Activated CD8-positive, alpha-beta memory T cell treated with anti-CD3 and anti-CD28 coated beads for 1 hour (primary cell): ENCODE measurements at places on chromosomes 5 and 9.

DNA sequence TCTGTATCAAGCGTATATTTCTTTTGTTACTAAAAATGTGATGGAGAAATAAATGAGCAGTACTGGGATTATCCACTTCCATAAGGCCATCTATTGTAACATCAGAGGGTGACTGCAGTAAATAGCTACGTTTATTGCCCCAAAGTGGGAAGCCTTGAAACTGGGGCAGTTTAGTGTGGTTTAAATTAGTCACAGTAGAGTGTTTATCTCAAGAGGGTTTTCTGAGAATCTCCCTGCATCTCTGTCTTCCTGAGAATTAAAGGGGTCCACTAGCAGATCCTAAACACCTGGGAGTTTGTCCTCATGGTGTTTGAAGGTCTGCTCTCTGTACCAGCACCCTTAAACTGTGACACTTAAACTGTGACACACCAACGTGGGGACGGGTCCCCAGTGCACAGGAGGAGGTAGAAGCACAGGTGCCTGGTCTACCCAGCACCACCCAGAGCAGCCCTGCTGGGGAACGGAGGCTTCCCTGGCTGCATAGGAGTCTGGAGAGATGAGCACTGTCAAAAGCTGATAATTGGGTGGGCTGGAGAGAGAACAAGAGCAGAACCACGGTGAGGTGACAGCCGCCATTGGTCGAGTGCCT lies 25.2 kb downstream of the PRRC2B start:
- DNase-seq: no peak

DNA sequence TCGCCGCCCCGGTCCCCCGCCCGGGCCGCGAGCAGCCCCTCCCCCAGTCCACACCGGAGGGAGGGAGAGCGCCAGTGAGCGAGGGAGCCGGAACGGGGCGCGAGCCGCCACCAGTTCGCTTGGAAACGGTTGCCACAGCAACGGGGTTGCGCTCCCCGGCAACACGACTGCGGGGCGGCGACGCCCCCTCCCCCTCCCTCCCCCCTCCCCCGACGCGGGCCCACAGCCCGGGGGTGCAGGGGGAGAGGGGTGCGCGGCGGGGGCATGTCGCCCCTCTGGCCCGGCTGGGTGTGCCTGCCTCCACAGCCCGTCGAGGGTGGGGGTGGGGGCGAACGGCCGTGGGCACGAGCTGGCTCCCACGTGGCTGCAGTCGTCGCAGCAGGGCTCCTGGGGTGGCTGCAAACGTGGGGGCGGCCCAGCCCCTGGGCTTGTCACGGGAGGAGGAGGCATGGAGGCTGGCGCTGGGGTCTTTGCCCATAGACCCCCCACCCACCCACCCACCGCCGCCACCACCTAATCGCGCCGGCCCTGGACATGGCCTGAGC lies 524 bp downstream of the PRR7 start:
- DNase-seq: no peak

DNA sequence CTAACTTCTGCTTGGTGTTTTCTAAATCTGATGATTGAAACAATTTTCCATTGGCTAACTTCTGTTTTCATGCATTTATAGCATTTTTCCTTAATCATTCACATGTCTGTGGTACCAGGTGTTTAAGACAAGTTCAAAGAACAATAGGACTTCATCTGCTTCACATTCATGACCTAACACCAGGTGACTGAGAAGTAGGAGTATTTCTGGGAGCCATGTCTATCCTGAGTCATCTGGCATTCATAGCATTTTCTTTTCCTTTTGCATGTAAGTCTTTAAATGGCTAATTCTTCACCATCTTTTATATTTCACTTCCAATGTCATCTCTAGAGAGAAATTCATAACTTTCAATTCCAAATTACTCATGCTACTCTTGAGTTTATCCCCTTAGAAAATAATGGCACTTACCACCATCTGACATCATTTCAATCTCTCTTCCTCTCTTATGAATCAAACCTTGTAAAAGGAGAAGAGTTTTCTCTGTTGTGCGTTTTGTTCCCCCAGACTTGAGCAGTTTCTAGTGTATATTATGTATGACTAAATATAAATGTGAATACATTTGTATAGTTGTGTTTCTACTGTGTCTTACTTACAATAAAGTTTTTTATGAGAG lies 1196.1 kb upstream of the CDH9 start:
- no peak for DNase-seq

DNA sequence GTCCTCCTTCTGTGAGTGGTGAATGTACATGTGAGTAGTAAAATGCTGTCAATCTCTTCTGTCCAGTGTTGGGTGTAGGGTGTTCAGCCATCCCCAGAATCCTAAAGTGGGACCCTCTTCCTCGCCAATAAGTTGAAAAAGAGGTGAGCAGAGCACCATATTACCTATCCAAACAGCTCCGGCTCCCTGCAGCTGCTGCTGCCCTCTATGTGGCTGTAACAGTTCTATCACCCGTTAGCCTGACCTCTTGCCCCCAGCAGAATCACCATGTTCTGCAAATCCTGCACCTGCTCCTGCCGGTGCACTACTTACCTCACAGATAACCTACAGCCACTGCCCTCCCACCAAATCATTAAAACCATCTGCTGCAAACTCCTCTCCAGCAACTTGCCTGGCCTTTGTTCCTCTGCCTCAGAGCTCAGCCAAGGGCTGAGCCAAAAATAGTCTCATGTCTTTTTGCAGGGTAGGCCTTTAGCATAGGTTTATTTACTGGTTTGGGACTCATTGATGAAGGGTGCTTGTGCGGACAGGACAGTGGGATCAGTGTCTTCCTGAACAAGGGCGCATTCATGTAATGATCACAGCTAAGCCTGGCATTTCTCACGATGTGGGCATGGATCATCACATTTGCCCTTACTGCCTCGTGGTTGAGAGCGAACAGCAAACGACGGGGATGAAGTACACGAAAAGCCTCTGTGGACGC lies 49.6 kb upstream of the CCL21 start:
- no peak for DNase-seq

GRCh38 chr5:115209279-115209678 lies 39.6 kb upstream of the TRIM36 start:
- no peak for DNase-seq

GRCh38 chr9:112599732-112600131 lies 113.1 kb downstream of the KIAA1958 start:
- no peak for DNase-seq

DNA sequence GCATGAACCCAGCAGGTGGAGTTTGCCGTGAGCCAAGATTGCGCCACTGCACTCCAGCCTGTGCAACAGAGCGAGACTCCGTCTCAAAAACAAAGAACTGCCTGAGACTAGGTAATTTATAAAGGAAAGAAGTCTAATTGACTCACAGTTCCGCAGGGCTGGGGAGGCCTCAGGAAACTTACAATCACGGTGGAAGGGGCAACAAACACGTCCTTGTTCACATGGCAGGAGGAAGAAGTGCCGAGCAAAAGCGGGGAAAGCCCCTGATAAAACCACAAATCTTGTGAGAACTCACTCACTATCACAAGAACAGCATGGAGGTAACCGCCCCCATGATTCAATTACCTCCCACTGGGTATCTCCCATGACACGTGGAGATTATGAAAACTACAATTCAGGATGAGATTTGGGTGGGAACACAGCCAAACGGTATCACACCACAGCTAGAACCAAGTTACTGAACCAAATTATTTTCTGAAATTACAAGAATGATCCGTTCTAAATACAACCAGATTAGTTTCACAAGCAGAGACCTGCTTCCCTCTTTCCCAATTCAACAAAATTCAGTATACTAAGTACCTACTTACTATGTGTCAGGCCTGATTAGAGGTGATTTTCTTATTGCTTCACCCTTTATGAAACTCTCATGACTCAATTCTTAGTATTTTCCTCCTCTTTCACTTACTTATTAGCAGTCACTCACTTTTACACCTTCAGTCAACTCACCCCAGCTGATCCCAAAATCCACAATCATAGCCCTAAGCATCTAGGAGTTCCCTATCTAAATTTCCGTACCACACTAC lies 8.4 kb downstream of the UBTD2 start:
- DNase-seq: no peak

- DNase-seq: no peak
Observed at GRCh38 chr5:147557876-147558745, 48.2 kb upstream of the DPYSL3 start.

- DNase-seq: no peak
Observed at GRCh38 chr9:12162181-12162815, 530.9 kb upstream of the TYRP1 start.

DNA sequence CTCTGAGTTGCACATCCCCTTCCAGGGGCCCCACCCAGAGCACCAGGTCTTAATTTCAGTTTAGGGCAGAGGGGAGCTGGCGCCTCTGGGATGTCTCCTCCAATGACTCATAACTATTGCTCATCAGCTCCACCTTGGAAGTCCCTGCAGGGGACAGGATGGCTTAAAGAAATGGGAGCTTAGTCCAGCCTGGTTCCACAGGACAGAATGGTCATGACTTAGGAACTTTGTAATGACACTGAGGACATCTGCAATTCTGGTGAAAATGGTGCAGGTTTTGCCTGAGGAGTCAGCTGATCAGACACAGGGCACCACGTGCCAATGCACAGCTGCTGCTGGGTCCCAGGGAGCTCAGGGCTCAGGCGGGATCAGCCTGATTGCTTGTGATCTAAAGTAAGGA lies 16.4 kb upstream of the PPP1R26 start:
- DNase-seq: no peak

- DNase-seq: no peak
Observed at GRCh38 chr9:78542491-78543181, 245.7 kb downstream of the PSAT1 start.

GRCh38 chr5:72505016-72505415 lies 2.2 kb downstream of the ZNF366 start:
- DNase-seq: no peak

- no peak for DNase-seq
Observed at GRCh38 chr5:36733183-36733582, 126.8 kb downstream of the SLC1A3 start.

DNA sequence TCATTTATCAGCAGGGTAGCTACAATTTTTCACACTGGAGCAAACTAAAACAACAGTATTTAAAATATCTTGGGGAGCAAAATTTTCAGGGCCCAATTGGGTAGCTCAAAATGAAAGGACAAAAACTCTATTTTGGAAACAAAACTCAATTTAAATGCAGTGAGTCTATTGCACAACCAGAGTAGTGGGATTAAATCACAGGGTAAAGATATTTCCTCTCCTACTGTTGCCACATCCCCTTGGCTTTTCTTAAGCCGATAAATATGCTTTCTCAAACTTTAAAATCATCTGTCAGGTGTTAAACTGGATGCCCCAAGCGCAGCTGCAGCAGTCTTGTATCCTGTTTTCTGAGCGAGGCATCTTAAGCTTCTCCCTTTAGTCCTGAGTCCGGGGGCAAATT lies 1474.3 kb upstream of the CDH9 start:
- no peak for DNase-seq

DNA sequence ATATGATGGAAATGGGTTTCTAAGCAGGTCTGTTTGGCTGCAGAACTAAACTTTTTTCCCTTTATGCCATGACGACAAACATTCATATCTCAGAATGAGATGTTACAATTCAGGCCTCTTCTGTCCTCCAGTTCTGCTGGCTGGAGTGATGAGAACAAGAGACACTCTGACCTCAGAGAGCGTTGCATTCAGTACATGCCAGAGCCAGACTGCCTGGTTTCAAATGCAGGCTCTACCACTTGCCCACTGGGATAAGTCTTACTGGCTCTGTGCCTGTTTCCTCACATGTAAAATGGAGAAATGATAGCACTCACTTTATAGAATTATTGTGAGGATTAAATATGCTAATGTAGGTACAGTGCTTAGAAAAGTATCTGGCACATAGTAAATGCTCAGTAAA lies 24.8 kb upstream of the TOMM5 start:
- DNase-seq: no peak

DNA sequence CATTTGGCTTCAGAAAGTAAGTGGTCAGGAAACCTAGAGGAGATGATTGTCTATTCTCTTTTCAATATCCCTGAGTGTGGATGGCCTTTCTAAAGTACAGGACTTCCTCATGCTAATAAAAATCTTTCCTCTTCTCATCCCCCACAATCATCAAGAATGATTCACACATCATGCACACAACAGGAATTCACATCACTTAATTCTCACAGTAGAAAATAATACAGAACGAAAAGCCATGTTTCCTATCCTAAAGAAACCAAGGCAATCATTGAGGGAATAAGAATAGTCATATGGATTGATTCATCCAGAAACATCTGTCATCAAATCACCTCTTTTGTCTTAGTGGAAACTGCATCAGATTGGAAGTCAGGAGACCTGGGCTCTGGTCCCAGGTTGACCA lies 203.1 kb upstream of the PIK3R1 start:
- DNase-seq: no peak

DNA sequence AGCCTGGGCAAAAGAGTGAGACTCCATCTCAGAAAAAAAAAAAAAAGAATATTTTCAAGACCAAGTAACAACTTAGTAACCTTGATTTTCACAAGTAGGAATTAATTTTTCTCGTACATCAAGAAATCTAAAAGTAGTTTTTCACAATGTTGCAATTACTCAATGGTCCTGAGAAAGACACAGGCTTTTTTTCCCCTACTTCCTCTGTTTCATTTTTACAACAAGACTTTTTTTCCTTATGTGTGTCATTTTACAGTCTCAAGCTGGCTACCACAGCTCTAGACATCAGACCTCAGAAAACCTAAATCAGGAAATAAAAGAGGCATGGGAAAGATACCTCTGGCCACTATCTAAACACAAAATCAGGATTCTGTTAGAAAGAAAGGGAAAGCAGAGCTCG lies 45.9 kb downstream of the WDR36 start:
- DNase-seq: no peak

- no peak for DNase-seq
Observed at GRCh38 chr5:138369706-138370105, 17.2 kb downstream of the KDM3B start.

GRCh38 chr5:57225553-57225952 lies 51.7 kb downstream of the GPBP1 start:
- DNase-seq: no peak

GRCh38 chr5:80437326-80437725 lies 29.5 kb downstream of the ZFYVE16 start:
- DNase-seq: no peak

- DNase-seq: no peak
Observed at GRCh38 chr9:95509851-95510708, 6.7 kb downstream of the PTCH1 start.

GRCh38 chr9:134054891-134055811 lies 12.7 kb downstream of the BRD3 start:
- no peak for DNase-seq

- no peak for DNase-seq
Observed at GRCh38 chr9:114274217-114274616, 48.7 kb upstream of the ORM1 start.

- no peak for DNase-seq
Observed at GRCh38 chr5:131550606-131551005, 84.4 kb downstream of the RAPGEF6 start.
